NCI-H1092 (cell line): ENCODE measurements at places on chromosomes 4 and X.

DNA sequence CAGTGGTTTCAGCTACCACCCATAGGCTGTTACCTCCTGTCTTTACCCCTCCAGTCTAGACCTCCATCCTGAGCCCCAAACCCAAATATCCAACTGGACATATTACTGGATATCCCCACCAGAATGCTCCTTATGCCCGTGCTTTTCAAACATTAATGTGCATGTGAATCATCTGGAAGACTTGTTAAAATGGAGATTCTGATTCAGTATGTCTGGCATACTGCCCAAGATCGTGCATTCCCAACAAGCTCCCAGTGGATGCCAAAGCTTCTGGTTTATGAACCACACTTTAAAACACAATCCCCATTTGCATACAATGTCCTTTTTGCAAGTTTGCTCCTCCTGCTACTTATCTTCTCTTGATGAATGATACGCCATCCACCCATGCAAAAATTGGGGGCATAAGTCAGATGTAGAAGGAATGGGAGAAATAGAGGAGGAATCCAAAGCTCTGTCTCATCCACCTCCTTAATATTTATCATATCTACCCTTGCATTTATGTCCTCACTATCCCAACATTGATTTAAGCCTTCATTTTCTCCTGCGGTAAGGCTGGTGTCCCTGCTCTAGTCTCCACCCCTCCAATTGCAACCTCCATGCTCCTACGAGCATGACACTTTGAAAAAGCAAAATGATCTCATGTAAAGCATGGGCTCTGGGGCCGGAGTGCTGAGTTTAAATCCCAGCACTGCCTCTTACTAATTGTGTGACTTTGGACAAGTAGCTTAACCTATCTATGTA, 7.4 kb upstream of the PGRMC1 start:
- no peak for DNase-seq

DNA sequence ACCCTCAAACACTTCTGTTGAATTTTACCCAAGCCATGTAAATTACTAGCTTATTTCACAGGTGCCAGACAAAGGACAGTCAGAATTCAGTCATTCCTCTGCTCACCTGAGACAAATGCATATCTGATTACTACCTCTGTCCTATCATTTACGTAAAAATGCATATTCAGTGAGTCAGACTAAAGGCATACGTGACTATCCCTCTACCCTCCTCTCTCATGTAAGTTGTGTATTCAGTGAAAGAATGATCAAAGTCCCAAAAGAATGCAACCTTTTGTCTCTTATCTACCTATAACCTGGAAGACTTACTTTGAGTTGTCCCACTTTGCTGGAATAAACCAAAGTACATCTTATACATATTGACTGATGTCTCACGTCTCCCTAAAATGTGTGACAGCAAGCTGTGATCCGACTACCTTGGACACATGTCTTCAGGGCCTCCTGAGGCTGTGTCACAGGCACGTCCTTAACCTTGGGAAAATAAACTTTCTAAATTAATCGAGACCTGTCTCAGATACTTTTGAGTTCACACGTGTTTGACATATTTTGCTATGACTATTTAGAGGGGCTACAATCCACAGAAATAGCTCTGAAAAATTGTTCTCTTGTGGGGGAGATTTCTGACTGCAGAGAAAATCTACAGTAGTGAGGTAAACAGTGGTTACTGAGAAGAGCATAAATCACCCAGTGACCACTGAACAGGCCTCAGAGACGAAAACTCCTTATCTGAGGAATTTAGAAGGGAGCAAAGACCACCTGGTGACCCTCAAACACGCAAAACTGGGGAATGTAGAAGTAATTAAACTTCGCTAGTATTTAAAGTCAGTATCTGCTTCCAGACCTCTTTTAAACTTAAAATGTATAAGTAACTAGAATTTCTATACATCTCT, 1575.8 kb downstream of the STIM2 start:
- no peak for DNase-seq

GRCh38 chr4:16142598-16143310, 58.9 kb upstream of the PROM1 start:
- DNase-seq = no peak

GRCh38 chr4:8308144-8308543, 38.6 kb downstream of the HTRA3 start:
- no peak for DNase-seq

GRCh38 chr4:153776601-153777000, 12.3 kb downstream of the SFRP2 start:
- no peak for DNase-seq

GRCh38 chr4:92524131-92524530, 220.4 kb downstream of the GRID2 start:
- no peak for DNase-seq

DNA sequence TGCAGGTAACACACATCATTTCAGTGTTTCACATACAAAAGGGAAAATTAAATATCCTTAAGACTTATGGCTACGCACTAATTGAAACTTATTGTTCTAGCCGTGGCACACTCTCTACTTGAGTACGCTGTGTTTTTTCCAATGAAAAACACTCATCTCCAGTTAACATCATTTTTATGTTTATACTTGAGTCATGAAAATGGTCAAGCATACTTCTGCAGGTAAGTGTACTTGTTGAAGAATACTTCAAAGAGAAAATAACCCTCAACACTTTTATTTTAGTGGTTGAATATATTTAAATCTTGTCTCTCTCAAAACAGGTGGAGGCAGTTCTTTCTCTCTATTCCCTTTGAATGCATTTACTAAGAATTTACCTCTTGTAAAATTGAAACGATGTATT, 538.7 kb upstream of the PCDH7 start:
- no peak for DNase-seq

DNA sequence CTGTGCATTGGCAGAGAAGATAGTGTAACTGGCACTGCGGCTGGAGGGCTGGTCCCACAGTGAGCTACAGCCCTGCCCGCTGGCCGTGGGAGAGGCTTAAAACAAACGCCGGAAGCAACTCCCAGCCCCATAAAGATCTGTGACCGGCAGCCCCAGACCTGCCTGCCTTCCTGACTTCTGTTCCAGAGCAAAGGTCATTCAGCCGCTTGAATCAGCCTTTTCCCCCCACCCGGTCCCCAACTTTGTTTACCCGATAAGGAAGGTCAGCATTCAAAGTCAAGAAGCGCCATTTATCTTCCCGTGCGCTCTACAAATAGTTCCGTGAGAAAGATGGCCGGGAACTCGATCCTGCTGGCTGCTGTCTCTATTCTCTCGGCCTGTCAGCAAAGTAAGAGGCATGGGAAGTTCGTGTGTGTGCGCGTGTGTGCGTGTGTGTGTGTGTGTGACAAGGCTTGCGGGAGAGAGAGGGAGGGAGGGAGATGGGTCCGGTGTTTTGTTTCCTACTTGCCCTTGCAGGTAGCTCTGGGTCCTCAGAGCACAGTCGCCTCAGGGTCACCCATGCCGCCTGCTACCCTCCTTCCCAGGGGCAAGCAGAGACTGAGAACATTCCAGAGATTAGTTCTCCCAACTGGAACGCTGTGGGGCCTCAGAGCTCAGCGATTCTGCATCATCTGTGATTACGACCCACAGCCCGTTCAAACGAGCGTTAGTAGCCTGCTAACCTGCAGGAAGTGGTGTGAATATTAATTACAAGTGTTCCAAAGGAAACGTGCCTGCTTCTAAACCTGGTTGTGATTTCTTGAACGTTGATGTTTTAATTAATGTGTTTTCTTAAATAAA, at the start of gene MGST2:
MGST2 (plus strand) TSS at position 130 of the 840 bp plus-strand sequence; CDS start at position 331, 201 bp downstream.
- DNase-seq = peak; percentile 57

GRCh38 chrX:20354505-20354904, 87.8 kb upstream of the RPS6KA3 start:
- no peak for DNase-seq

- no peak for DNase-seq
These were observed 287.6 kb downstream of the ARHGAP24 start for GRCh38 chr4:85762529-85762871.

DNA sequence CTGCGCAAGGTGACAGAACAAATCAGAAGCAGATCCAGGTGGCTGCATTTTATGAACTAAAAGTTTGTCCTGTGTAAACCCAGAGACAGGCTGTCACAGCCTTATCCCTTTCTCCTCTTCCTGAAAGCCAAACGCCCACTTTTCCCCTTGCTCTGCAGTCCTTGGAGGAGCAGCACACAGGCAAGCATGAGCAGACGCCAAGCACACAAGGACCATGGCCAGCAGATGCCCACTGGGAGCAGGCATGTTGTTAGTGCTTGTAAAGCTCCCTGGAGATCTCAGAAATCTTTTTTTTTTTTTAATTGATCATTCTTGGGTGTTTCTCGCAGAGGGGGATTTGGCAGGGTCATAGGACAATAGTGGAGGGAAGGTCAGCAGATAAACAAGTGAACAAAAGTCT, 11.5 kb upstream of the HOPX start:
- DNase-seq = no peak

DNA sequence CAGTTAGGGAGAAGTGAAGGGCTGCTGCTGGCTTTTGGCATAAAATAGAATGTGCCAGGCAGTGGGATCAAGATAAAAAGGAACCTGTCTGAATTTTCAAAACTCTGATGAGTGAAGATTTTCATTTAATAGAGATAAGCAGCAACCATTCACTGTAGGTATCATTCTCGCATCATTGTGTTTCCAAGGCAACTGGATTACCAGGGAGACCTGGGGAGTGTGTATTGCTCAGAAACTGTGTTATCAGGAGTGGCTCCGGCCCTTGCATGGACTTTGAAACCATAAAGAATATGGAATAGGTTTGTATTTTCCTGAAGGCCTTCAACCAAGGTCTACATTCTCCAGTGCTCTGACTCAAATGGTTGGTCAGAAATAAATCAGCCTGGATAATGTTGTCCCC, 23.3 kb upstream of the MAGEA4 start:
- DNase-seq = no peak

- DNase-seq = no peak
These were observed 103.5 kb downstream of the RPA4 start for GRCh38 chrX:96987228-96987627.

DNA sequence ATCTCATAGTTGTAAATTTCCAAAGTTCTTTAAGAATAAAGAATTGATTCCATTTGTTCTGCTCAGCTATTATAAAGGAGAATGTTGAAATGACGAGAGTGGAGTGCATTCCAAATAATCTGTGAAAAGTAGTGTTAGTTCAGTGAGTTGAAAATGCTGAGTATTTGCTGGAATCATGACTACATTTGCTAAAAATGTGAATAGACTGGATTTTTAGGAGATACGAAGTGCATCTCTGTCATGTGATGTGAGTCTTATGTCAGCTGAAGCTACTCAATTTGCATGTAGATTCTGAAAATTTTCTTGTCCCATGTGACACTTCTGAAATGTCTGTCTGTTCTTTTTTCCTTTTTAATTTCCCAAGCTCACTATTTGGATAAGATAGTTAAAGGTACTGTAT, 206.0 kb downstream of the DCTD start:
- no peak for DNase-seq

DNA sequence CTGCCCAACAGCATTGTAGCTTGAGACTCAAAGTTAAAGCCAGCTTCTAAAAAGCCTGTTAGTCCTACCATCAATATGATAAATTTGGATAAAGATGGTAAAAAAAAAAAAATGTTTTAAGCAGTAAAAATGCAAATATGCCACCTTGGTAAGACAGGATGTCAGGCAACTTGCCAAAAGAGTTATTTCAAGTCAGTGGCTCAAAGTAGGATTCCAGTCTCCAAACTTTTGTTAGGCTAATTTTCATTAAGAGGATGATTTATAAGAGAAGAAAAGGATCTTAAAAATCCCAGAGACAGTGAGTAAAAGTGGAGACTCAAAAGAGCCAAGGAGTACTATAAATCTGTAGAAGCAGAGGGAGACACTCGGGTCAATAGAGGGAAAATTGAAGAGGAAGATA, 47.5 kb downstream of the GASK1B start:
- no peak for DNase-seq

- DNase-seq = no peak
These were observed 72.4 kb downstream of the IL21 start for GRCh38 chr4:122548452-122548851.

- DNase-seq = no peak
These were observed 290.7 kb downstream of the PCDH10 start for GRCh38 chr4:133439830-133440229.
